ENCODE measurements at places on chromosomes 7 and 10.

- peak; percentile 72 for DNase-seq
Measured at GRCh38 chr10:78416031-78417011, 382.7 kb downstream of the RPS24 start.

DNA sequence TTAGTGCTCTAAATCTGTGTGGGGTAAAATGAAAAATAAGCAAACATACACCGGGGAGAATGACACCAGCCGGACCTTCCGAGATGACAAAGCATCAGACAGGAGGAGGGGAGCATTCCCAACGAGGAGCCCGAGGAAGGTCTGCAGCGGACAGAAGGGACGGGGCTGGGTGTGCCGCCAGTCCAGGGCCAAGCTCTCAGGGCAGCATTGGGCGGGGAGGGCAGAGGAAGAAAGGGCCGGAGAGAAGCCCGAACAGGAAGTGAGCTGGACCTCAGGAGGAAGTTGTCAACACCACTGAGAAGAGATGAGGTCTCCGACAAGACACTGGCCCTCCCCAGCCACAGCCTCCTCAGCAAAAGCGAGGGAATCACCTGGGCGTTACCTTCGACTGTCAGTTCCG, 182.6 kb upstream of the RNF32 start:
- DNase-seq: no peak

GRCh38 chr10:72639441-72639873, 13.6 kb upstream of the MICU1 start:
- no peak for DNase-seq

DNA sequence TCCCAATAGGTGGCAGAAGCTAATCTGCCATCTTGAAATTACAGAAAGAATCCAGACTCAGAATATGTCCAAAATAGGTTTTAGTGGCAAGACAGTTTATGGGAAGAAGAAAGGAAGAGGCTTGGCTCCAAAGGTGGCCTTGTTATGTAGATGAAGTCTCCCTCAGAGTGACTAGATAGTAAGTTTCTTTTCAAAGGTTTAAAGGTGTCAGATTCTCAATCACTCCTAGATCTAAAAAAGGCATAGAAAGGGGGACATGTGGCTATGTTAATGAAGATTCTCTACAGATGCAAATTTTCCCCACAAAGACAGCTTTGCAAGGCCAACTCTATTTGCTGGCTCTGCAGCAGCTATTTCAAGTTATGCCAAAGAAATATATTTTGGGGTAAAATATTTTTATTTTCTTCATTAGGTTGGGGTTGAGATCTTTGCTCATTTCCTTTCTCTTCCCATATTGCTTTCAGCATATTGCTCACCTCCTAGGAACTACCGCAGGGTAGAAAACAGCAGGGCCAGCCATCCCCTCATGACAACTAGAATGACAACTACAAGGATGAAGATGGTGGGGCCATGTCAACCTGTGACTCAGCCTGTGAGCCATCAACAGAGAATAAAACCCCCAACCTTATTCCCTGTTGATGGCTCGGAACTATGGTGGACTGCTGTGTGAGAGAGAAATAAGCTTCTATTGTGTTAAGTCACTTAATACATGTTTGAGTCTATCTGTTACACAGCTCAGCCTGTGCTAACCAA, 274.0 kb upstream of the GALNT17 start:
- no peak for DNase-seq

DNA sequence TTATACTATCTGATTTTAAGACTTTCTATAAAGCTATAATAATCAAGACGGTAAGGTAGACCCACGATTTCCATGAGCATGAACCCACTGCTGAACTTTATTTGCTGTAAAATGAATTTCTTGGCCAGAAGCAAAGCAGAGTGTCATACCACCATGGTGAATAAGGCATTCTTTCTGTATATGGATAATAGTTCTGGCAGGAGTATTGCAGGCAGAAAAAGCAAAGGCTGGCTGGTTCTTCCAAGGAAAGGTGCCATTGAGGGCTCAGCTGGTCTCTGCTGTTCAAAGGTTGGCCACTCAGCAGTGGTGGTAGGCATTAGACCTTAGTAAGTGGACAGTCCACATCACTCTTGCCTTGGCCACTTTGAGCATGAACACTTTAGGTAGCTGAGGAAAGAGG, 104.1 kb upstream of the KCNMA1 start:
- peak; percentile 45 for DNase-seq

- no peak for DNase-seq
Measured at GRCh38 chr10:131743190-131744151, 157.3 kb upstream of the PPP2R2D start.

GRCh38 chr10:84224411-84225028, 824 bp downstream of the LRIT2 start:
- no peak for DNase-seq

DNA sequence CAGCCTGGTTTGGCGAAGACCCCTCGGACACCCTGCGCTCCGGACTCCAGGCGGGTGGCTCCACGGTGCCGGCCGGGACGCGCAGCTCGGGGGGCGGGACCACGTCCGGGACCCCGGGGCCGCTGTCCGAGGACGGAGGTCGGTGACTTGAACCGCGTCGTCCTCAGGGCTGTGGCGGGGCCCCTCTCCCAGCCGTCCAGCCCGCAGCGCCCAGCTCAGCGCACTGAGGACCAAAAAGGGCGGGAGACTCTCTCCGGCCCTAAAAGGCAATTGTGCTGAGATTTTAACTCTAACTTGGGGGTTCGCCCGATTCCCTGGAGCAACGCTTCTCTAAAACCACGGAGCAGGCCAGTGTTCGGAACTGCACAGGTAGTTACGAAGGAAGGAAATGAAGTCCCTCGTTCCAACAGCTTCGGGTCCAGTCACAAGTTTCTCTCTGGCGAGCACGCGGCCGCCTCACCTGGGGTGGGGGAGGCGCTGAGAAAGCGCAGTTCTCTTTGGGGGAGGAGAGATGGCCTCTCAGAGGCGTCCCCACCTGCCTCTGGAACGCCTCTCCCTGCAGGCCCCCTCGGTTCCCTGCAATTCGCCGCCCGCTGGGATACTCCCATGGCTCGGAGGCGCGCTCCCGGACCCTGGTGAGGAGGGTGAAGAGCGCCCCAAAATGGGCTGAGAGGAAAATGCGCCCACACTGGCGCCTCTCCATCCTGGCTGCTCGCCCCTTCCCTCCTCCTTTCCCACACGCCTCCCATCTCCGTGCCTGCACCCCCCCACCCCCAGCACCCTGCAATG, 352.7 kb downstream of the DNAJB6 start:
- DNase-seq: no peak

- DNase-seq: peak; percentile 10
Measured at GRCh38 chr10:49690698-49691356, 11.4 kb downstream of the C10orf53 start.

DNA sequence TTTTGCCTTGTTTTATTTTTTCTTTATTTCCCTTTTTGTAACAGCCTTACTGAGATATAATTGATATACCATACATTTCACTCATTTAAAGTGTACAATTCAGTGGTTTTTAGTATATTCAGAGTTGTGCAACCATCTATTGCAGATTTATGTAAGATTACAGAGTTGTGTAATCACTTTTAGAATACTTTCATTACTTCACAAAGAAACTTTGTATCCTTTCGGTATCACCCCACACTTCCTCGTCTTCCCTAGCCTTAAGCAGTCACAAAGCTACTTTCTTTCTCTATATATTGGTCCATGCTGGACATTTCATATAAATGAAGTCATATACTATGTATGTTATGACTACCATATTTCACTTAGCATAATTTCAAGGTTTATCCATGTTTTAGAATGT, 74.6 kb downstream of the ATRNL1 start:
- DNase-seq: no peak

DNA sequence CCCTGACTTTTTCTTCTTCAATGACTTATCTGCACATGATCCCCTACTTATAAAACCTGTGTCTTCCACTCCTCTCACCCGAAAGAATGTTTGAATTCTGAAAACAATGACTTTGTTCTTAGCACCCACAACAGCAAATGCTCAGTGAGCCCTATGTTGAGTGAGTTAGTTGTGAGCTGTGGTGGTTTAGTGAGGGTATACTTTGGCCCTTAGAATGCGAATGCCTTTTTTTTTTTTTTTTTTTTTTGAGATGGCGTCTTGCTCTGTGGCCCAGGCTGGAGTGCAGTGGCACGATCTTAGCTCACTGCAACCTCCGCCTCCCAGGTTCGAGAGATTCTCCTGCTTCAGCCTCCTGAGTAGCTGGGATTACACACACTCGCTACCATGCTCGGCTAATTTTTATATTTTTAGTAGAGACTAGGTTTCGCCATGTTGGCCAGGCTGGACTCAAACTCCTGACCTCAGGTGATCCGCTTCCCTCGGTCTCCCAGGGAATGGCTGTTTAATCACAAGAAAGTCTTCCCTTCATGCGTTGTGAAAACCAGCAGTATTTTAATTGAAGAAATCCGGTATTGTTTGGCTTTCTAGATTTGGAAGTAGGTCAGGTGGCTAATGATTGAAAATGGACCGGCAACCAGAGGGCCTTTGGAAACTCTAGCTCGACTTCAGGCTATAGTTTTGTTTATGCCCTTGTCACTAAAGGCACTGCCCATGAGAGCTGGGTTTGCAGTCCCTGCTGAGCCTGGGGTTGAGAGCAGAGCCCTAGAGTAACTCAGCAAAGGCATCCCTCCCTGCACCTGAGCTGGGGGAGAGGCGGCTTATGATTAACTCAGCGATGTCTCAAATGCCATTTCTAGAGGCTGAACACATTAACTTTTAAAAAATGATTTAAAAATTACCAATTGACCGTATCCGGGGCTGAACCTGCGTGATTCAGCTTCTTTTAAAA, 41.3 kb downstream of the CUX1 start:
- no peak for DNase-seq

- DNase-seq: no peak
Measured at GRCh38 chr7:108202743-108203142, 72.6 kb upstream of the LAMB4 start.

GRCh38 chr7:120609136-120609753, 248.7 kb downstream of the TSPAN12 start:
- DNase-seq: peak; percentile 52

GRCh38 chr10:133088179-133088955, 643 bp downstream of the ADGRA1 start:
- DNase-seq: no peak

- peak; percentile 4 for DNase-seq
Measured at GRCh38 chr10:14439451-14440259, 108.9 kb upstream of the FRMD4A start.

DNA sequence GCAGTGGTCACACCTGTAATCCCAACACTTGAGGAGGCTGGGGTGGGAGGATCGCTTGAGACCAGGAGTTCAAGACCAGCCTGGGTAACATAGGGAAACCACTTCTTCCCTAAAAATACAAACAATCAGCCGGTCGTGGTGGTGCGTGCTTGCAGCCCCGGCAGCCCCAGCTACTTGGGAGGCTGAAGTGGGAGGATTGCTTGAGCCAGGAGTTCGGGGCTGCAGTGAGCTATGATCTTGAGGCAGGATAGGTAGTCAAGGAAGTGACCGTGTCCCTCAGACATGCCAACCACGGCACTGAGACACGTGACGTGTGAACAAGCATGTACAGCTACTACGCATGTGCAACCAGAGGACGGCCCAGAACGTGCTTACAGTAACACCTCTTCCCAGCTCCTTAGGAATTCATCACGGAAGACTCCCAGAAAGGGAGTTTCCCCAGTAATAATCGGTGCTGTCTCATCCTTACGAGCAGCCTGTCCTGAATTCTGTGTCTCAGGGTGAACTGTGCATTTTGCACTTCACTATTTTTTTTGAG, 5.3 kb downstream of the GUSB start:
- DNase-seq: no peak

GRCh38 chr10:105139363-105139896, 498.3 kb downstream of the SORCS3 start:
- DNase-seq: no peak

DNA sequence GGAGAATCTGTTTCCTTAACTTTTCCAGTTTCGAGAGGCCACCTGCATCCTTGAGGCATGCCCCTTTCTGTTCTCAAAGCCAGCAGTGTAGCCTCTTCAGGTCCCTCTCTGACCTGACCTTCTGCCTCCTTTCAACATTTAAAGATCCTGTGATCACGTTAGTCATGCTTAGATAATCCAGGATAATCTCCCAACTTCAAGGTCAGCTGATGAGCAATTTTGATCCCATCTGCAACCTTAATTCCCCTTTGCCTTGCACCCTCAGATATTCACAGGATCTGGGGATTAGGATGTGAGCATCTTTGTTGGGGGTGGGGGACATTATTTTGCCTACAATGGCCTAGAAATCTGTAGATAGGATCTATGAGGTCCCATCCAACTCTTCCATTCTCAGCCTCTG, 8.0 kb downstream of the HKDC1 start:
- no peak for DNase-seq

- DNase-seq: no peak
Measured at GRCh38 chr10:92009445-92009844, 85.9 kb downstream of the BTAF1 start.

GRCh38 chr7:28815928-28816373, 142.2 kb downstream of the TRIL start:
- no peak for DNase-seq

GRCh38 chr7:70634610-70635068, 497.3 kb upstream of the GALNT17 start:
- peak; percentile 94 for DNase-seq

DNA sequence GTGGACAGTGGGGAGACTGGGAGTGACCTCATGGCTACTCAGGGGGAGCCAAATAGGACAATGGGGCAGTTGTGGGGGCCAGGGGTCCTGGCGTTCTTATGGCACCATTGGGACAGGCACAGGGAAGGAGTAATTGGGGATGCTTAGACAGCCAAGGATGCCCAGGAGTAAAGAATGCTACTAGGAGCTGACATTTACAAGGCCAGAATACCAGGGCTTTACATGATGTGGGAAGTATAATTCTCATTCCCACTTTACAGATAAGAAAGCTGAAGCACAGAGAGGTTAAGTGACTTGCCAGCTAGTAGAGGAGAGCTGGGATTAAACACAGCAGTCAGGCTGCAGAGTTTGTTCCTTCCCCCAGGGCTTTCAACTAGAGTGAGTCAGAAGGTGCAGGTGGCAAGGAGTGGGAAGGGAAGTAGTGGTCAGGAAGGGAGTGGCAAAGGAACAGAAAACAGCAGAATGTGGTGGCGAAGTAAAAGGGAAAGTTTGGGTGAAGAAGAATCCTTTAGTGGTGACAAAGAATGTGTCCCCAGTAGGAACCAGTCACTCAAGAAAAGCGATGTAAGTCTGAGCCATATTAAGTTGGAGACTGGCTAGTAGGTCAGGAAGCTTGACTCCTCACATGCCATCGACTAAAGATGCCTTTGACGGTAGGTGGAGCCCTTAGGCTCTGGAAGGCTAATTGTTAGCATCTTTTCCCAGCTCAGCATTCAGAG, 32.8 kb downstream of the CPVL start:
- peak; percentile 19 for DNase-seq

DNA sequence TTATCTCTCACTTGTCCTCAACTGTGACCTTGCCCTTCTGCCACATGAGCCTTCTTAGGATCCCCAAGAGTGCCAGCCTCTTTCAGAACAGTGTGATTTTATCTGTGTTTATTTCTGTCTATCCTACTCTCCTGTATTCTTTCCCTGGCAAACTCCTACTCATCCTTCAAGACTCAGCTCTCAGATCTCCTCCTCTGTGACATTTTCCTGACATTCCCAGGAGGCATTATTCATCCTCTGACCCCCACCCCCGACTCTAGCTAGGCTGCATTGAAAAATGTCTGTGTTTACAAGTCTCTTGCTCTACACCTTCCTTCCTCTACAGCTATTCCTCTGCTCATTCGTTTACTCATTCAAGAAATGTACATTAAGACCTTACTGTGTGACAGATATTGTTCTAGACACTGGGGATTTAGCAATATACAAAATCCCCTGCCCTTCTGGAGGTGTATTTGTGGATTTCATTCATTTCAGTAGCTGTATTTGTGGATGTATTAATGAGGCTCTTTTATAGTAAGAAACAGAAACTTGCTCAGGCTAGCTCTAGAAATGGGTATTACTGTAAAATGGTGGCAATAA, 61.4 kb upstream of the COMTD1 start:
- no peak for DNase-seq

All from fibroblast of mammary gland (primary cell).